ENCODE measurements at places on chromosomes 6 and 20.

GRCh38 chr6:154745243-154745642 lies 12.0 kb downstream of the SCAF8 start:
- DNase-seq = no peak

DNA sequence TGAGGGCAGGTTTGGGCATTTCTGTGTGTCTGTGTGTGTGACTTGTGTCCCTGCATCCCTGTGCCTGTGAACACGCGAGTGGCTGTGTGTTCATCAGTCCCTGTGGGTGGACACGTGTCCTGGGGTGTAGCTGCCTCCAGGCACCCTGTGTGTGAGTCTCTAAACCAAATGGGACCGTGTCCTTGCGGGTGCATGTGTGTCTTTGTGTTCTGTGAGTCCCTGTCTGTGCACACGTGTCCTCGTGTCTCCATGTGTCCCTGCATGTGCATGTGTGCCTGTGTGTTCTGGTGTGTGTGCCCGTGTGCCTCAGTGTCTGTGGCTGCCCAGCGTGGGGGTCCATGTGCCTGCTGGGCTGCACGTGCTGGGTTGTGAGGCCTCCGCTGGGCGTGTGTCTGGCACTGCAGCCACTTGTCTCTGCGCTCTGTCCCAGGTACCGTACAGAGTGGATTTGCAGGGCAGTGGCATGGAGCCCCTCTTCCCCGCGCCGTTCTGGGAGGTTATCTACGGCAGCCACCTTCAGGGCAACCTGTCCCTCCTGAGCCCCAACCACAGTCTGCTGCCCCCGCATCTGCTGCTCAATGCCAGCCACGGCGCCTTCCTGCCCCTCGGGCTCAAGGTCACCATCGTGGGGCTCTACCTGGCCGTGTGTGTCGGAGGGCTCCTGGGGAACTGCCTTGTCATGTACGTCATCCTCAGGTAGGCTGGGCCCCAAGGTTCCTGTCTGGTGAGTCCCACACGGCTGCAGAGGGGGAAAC lies 8.2 kb upstream of the LKAAEAR1 start:
- DNase-seq = no peak

- peak; percentile 12 for DNase-seq
Measured at GRCh38 chr6:68087399-68088133, 547.5 kb upstream of the ADGRB3 start.

DNA sequence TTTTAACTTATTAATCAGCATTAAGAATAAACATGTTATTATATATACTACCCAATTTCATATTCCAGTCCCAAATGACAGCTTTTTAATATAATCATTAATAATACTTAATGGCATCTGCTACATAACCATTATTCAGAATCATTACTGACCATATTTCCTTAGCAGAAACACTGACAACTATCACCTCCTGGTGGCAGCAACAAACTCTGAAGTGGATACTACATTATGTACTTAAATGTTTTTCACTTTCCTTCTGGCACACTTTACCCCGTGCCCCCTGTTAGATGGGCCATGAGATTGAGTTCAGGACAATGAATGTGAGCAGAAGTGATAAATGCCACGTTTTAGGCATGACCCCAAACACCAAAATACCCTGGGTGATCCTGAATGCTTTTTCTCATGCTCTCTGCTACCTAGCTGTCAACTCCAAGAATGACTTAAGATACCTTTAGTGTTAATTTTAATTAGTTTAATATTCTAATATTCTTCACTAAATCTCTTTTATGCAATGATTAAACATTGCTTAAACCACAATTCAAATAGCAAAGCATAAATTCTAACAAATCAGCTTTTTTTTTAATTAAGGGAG lies 77.1 kb downstream of the LMBRD1 start:
- DNase-seq = peak; percentile 42

- DNase-seq = no peak
Measured at GRCh38 chr20:36880741-36881250, 4.9 kb downstream of the TLDC2 start.

GRCh38 chr6:153231048-153231646 lies 100.1 kb upstream of the RGS17 start:
- peak; percentile 70 for DNase-seq
